ENCODE measurements at places on chromosomes 6 and 20. TPM values are rescaled to one million over a fixed set of nuclear protein-coding genes. Genes with fewer than 3 reads are reported as not detected.
A peak's percentile ranks its signal among the peaks of the same experiment; 100 is the strongest.

- DNase-seq = no peak
Observed at GRCh38 chr20:62400021-62400420, 7.1 kb downstream of the CABLES2 start.

GRCh38 chr6:158717341-158718330 lies 67.8 kb downstream of the SYTL3 start:
- no peak for DNase-seq

- no peak for DNase-seq
Observed at GRCh38 chr6:9623228-9623832, 791.5 kb downstream of the TFAP2A start.

DNA sequence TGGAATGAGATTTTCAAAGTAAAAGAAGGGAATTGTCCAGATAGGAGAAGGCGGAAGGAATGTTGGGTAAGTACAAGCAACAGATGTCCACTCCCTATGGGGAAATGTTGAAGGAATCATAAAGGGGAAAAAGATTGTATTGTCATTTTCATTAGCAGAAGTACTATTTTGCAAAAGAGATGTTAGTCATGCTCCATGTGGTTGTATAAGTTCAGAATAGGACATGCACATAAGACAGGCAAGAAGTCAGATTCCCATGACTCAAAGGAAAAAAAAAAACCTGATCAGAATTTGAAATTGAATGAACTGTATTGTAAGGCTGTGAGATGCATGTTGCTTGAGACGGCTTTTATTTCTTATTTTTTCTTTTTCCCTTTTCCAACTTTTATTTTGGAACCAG lies 36.8 kb downstream of the GRM1 start:
- DNase-seq = no peak

- no peak for DNase-seq
Observed at GRCh38 chr20:16553684-16554083, 19.6 kb downstream of the KIF16B start.

DNA sequence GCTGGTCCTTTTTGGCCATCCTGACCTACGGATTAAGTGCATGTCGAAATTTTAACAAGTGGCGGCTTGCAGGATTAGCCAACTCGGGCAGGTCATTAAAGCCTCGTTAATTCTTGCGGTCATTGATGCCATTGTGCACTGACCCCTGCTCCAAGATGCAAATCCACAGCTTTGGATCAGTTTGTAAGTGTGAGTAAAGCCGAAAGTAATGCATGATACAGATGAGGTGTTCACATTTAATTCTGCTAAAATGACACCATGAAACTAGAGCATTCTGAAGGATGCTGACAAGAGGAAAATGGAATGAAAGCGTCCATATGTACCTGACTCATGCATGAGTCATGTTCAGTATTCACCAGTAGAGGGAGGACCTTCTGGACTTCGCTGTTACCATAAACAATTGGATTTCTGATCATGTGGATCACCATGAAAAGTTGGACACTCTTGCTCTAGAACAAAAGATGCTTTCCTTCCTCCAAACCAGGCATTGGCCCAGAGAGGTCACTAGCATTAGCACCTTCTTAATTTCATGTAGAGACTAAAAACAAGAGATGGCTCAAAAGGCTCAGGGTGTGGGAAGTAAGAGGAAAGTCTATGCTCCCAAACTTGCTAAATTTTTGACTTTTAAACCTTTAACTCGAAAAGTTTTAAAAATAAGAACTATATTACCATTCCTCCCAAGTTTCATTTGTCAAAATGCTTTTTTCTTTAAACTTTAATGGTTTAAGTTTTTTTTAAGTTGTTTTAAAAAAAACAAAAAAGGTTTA lies 48.0 kb downstream of the MUC22 start:
- DNase-seq = peak; percentile 88

DNA sequence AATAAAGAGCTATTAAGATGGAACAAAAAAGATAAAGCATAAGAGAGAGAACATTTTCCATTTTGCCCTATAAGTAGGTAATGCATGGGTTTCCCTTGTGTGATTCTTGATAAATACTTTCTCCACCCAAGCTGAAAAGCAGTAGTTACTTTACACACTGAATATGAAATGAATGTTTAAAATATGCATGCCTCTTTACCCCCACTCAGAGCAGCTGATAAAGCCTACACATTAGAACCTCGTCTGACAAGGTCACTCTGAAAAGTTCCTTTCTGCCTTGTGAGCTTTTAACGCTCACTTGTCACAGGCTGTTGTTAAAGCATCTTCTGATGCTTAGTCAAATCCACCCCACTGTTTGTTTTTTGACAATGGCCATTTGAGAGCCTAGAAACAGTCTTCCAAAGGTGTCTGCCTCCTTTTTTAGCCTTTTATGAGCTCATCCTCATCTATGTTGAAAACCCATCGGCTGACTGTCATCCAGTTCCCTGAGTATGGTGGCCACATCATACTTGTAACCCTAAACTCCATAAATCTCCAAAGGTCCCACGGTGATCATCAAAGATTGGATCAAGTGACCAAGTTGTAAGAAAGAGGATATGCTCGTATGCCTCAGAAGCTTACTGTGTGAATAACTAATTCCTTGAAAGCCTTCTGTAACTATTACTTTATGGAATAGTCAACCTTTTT lies 102.8 kb downstream of the ATXN1 start:
- DNase-seq = no peak

- DNase-seq = no peak
Observed at GRCh38 chr6:35084511-35085203, 56.5 kb downstream of the TCP11 start.

- no peak for DNase-seq
Observed at GRCh38 chr20:38127920-38128528, 37.0 kb downstream of the TGM2 start.

DNA sequence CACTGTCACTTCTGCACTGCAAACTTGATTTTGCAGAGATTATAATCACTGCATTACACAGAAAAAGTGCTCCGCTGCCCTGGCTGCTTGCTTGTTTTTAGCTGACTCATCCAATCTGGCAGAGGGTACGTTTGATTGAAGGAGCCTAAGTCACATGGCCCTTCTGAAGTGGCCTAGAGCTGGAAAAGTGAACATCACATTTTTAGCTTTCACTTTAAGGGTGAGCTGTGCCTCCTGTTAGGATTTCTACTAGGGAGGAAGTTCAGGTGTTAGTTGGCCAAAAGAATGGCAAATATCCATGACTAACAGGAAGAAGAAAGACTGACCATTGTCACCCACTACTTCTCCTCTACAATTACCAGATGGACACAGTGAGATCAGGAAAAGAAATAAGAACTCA lies 889.1 kb upstream of the MAP3K7 start:
- DNase-seq = peak; percentile 11

DNA sequence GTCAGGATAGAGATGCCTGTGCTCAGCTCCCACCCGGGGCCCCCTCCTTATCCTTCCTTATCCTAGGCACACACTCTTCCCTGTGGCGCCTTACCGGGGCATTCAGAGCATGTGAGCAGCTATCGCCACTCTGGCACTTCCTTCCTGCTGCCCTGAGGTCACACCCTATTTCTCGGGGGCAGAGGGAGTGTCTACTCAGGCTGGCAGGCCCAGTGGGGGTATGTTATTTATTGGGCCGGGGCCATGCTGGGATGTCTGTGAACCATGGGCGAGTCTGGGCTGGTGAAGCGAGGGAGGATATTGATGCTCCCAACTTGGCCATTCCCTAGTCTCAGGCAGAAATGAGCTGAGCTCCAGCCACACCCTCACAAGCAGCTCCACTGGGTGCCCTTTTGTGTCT lies 3.9 kb upstream of the LY6G6D start:
- no peak for DNase-seq

- DNase-seq = no peak
Observed at GRCh38 chr6:139690007-139690406, 315.6 kb upstream of the CITED2 start.

- no peak for DNase-seq
Observed at GRCh38 chr6:24887545-24888140, 48.1 kb downstream of the RIPOR2 start.

The PARD6B gene
- 0.39 TPM for total RNA-seq

The EMILIN3 gene
- total RNA-seq = 0.13 TPM

The GMDS gene
- 6.2 TPM for total RNA-seq

The MAK gene
- not detected for total RNA-seq

The NHSL1 gene
- total RNA-seq = 48.5 TPM

The RSPH9 gene
- total RNA-seq = 0.25 TPM

The FRS3 gene
- total RNA-seq = 0.89 TPM

All from dermis microvascular lymphatic vessel endothelial cell (primary cell).